Stimulated activated naive CD8-positive, alpha-beta T cell treated with anti-CD3 and anti-CD28 coated beads, Interleukin-15, amount 100 ng/mL, for 72 hours (primary cell): ENCODE measurements at places on chromosomes 5 and 9.

GRCh38 chr5:16392718-16393117, 72.9 kb downstream of the ZNF622 start:
- DNase-seq, result no peak

DNA sequence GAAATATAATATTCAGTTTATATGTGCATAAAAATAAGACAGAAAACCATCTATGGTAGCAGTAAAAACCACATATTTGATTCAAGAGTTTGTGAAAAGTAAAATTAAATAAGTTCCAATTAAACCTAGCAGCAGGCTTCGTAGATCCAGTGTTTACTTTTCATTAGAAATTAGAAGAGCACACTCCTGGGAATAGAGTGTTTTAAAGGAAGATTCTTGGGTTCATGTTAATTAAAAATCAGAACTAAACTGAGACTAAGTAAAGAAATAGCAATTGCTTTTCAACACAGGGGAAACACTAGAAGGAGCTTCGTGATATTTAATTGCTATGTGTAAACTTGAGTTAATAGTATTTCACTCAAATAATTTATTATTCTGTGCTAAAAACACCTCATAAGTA, 1097.8 kb upstream of the CDH18 start:
- no peak for DNase-seq

DNA sequence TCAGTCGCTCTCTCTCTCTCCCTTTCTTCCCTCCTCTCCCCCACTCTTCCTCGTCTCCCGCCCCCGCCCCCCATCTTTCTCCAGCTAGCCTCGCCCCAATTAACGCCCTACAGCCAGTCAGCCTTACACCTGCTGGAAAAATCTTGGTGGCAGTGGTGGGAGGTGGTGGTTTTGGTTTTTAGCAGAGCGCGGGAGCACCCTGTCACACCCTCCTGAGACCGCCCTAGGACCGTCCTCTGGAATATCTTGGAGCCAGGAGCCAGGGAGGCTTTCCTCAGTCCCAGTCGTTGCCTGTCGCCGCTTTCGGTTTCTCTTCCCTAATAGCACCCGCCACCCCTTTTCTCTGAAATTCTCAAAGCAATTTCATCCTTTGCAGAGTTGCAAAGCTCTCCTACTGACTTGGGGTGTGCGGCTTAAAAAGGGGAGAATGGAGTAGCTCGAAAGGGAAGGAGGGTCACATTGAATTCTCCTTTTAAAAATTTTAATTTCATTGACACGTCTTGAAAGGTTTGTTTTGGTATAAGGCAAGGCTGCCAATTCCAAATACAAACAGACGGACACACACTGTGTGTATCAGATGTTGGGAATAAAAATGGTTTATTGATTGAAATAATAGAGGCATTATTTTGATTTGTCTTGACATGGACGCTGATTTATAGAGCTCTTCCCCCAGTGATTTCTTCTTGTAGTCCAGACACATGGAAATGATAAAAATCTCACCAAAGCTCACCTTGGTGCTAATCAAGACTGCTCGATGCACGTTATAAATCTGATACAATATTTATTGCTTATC, 301.3 kb downstream of the PARP8 start:
- no peak for DNase-seq

GRCh38 chr9:97813072-97813471, 40.0 kb upstream of the FOXE1 start:
- no peak for DNase-seq

- no peak for DNase-seq
Measured at GRCh38 chr5:83418356-83419321, 52.9 kb upstream of the VCAN start.

DNA sequence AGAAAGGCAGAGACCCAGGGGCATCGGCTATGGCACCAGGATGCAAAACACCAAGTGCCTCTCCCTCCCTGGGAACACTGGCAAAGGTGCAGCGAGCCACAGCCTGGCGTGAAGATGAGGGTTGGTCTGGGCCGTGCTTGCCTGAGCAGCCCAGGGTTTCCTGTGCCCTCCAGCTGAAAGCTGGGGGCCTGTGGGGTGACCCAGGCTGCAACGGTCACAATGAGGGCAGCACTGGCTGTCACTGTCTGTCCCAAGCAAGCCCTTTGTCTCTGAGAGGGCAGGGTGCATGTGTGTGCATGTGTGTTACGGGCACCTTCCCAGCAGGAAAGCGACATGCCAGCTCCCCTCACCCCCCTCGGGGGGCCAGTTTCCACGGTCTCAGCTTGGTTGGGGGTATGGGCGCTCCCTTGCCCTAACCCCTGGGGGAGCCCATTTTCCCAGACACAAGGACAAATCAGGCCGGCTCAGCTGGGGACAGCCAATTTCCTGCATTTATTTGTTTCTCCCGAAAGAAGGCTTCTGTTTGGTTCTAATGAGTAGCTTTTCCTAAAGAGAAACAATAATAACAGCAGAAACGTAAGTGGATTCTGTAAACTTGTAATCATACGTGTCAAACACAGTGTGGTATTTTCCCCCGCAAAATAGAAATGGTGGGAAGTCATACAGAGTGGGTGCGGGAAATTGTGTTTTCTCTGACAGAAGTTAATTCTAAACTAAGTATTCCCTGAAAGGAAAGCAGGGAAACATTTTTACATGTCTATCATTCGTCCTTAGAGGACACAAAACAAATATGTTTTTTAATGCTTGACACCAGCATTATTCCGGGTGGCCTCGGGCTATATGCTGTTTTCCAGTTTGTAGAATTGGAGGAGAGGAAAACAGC, 21.3 kb downstream of the MRPL36 start:
- no peak for DNase-seq

DNA sequence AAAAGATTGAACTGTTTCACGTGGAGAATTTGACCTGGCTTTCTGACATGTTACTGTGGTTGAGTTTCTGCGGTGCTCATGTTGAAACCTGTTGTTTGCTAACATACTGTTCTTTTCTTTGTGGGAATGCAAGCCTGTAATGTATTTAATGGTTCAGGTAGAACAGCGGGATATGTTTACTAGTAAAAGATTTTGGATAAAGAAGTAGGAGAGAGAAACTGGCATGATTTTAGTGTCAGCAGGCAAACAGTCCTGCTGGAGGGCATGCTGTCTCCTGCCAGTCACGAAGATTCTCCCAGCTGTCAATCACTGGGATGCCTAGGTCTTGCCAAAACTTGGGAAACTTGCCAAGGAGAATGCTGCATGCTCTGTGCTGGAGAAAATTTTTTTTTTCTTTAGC, 263.5 kb downstream of the TAF11L14 start:
- DNase-seq, result no peak

DNA sequence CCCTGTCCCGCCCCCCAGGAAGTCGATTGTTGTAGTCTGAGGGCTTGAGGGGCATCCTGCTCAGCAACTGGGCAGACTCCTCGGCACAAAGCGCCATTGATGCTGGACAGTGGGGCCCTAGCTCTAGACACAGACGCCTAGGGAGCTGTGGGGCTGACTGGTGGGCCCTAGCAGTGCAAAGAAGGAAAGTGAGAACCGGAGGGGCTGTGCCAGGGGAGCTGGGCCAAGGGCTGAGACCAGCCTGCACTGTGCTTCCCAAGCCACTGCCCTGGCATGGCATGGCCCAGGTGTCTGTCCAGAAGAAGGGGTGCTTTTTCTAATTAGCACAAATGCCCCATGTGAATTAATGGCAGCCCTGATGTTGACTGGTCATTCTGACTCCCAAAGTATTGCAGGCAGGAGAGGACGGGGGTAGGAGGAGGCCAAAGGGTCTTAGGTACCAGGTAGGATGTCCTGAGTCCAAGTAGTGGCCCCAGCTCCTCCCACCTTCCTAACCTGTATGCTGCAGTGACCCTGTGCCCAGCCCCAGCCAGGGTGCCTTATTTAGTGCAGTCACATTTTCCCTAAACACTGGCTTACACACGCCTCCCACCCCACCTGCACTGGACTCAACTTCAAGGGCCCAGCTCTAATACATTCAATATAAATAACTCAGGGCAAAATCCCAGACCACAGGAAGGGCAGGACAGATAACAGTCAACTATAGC, 15.9 kb downstream of the TCF7 start:
- no peak for DNase-seq

GRCh38 chr9:18331808-18332209, 142.1 kb upstream of the ADAMTSL1 start:
- DNase-seq, result no peak

- DNase-seq, result no peak
Measured at GRCh38 chr5:10578869-10579268, 15.0 kb downstream of the ANKRD33B start.
